GM12892 (cell line): ENCODE measurements at places on chromosomes 7 and 10.

- DNase-seq, result no peak
Measured at GRCh38 chr10:127266431-127266830, 70.0 kb upstream of the INSYN2A start.

- no peak for DNase-seq
Measured at GRCh38 chr10:1200866-1201807, 145.0 kb downstream of the WDR37 start.

GRCh38 chr7:32155712-32156111 is 85.5 kb upstream of the PDE1C start:
- no peak for DNase-seq

GRCh38 chr7:19401461-19401860 is 256.2 kb upstream of the FERD3L start:
- no peak for DNase-seq

DNA sequence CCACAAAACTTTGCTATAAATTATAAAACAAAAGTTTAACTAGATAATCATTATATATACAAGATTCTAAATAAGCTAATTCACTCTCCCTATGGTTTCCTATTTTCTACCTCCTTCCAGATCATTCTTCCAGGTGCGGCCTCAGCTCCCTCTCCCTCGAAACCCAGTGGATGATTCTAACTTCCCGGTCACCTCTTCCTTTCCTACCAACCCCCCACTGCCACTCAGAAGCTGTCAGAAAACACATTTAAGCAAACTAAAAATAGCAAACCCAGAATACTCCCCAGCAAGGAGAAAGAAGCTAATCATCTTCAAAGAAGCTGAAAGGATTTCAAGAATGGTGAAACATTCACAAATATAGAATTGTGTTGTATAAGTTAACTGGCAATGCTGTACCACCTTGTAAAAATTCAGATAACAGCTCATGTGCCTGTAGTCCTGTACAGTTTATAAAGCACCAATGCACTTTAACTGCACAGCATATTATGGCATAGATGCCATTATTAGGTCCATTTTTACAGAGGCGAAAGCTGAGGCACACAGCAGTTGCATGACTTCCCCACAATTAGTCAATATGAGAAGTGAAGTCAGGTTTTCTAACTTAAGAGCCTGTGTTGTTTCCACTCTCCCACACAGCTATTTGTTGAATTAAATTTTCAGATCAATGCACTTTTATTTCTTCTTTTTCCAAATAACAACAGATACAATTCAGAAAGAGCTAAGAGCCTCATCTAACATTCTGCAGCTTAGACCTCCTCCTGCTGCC is 13.7 kb upstream of the DNTT start:
- no peak for DNase-seq

DNA sequence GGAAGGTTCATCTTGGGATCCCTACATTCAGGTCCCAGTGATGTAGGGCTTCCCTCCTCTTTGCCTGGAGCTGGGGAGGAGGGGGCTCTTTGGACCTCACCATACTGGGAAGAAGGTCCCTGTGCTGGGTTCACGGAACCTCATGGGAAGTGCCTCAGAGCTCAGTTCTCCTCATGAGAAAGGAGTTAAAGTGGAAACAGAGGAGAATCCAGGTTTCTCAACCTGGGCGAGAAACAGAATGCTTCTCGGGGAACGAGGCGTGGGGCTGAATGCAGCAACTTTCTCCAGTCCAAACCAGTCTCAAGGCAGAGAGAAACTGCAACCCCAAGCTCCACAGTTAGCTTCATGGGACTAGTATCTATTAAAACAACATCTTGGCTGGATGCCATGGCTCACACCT is 382.7 kb upstream of the FOXK1 start:
- no peak for DNase-seq

GRCh38 chr7:134290286-134290685 is 26.4 kb downstream of the SLC35B4 start:
- no peak for DNase-seq

DNA sequence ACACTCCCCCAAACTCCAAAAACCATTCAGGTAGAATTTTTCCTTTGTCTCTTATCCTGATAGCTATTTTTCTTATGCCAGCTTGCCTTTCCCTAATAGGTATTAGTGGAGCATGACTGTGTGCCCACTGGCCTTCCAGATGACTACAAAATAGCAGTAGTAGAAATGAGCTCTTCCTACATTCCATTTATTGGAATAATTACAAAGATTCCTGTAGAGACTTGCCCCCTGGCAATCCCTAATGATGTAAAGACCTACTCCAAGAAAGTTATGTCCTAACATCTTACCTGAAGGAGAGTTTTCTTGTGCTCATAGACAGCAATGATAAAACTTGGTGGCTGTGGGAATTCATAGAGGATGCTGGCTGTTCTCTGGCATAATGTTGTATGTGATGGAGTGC is 501.8 kb downstream of the GATA3 start:
- no peak for DNase-seq

DNA sequence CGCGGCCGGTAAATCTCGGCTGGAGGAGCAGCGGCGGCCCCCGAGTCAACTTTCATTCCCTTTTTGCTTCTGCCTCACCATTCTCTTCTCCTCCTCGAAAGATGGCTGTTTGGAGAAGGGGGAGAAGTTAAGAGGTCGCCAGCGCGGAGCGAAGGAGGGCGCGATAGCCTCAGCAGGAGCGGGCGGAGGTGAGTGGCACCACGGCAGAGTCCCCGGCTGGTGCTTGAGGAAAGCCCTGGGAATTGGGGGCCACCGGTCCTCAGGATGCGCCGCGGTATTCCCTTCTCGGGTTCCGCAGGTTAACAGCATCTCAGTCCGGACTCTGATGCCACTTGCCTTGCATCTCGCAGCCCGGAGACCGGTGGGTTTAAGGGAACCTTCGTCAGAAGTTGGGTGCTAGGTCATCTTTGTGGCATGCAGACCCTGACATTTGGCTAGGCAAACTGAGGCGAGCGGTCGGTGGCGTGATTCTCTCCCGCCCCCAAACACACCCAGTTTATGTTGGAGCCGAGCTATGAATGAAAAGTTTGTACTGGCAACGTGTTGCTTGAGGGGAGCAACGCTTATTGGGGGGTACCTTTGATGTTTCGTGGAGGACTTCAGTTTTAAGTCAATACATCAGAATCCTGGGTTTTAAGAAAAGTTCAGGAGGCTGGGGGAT is 59.5 kb upstream of the PRPS1L1 start:
- DNase-seq, result no peak

DNA sequence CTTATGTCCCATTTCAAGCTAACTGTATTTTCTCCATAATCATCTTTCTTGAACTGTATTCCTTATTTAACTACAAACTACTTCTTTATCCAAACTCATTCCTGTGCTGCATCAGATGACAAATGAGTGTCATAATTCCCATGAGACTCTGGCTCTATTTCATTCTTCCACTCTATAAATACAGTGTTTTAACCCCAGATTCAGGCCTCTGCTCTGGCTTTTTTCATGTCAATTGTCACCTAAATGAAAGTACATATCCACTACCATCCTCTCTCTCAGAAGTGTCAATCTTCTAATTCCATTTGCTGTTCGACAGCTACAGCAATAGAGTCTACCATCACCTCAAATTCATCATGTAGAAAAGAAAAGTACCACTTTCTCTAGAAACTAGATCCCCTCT is 172.7 kb downstream of the CACNA2D1 start:
- no peak for DNase-seq

DNA sequence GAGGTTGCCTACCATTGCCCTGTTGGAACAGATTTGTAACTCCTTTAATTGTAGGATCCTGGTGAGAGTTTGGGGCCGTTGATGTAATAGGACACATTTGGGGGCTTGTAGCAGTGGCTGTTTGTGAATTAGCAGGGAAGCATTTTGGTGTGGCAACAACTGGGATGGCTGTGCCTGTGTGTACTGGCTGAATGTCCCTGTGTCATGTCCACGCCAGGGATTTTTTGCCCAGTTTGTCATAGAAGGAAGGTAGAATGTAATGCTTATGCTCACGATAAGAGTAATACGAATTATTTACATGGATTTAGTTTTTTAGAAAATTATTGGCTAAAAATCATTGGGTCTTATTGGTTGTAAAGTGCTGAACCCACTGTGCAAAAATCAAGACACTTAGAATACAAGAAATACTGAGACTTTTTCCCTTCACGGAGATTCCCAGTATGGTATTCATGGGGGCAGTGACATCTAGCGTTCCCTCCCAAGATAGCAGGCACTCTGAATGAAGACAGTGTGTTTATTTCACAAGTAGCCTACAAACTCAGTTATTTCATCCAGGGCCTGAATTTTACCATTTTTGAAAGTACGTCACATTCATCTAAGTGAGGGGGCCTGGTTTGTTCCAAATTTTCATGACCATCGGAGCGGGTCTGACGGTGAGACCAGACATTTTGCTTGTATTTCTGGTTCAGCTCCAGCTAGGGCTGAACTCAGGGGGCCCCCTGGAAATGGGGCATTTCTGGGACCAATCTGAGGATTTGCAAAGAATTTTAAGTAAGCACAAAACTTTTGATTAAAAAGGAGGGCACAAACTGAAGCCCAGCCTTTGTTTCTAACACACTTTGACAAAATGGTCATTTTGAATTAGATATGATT is 74.7 kb downstream of the CACNB2 start:
- DNase-seq, result no peak

DNA sequence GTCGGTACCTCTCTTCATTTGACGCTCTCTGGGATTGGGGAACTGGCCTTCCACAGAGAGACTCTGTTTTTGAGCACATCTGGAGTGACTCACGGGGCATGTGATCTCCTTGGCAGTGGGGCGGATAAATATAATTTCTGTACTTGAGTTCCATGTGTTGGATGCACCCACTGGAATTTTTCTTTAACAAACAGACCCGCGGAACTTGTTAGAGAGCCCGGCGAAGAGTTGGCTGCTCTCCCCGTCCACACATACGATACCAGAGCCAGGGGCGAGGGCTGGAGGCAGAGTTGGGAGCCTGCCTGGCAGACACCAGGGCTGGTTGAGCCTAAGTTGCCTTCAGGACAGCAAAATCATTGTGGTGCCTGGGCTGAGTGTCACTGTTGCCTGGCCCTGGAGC is at the start of gene FAM180A:
Gene FAM180A (minus strand): TSS at position 44 of the 400 bp plus-strand sequence. CDS start 233 bp downstream, outside the sequence.
- DNase-seq, result no peak

DNA sequence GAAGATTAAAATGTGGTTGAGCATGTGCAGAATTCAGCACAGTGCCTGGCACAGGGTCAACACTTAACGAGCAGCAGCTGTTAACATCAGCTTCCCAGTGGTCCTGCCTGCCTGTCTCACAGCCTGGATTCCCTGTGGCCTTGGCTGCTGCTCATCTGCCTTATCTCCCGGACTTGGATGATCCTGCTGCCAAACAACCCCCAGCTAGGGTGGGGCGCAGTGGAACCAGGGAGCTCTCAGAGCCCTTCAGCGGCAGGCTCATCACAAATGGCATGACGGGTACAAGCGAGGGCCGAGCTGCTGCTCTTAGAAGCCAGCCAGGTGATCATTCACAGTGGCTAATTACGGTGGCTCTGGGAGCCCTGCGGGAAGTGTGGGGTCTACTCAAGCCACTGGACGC is 13.0 kb upstream of the SMARCD3 start:
- DNase-seq, result no peak

DNA sequence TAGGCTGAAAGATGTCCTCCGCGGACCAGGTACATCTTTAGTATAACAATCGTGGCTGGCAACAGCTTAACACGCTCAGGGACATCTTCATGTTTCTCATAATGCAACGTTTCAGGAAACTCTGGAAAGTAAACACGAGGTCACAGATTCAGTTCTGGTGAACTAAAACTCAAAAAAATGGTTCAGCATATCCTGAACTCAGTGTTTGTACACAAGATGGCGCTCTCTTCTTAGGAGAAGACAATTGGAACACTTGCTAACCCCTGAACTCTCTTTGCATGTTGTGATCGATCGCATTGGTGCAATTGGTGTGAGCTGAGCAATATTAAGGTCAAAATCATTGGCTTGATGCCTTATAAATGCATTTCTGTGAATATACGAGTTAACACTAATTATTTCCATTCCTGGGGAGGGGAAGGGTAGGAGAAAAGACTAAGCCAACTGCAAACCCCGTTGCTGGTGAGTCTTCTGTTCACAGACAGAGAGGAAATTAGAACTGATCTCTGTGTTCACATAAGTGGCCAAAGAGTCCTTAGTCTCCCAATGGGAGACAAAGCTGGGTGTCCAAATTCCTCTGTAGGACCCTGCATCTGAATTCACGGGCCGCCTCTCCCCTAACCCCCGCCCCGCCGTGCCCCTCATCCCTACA is 52.6 kb upstream of the FAM180A start:
- DNase-seq, result peak; percentile 31

DNA sequence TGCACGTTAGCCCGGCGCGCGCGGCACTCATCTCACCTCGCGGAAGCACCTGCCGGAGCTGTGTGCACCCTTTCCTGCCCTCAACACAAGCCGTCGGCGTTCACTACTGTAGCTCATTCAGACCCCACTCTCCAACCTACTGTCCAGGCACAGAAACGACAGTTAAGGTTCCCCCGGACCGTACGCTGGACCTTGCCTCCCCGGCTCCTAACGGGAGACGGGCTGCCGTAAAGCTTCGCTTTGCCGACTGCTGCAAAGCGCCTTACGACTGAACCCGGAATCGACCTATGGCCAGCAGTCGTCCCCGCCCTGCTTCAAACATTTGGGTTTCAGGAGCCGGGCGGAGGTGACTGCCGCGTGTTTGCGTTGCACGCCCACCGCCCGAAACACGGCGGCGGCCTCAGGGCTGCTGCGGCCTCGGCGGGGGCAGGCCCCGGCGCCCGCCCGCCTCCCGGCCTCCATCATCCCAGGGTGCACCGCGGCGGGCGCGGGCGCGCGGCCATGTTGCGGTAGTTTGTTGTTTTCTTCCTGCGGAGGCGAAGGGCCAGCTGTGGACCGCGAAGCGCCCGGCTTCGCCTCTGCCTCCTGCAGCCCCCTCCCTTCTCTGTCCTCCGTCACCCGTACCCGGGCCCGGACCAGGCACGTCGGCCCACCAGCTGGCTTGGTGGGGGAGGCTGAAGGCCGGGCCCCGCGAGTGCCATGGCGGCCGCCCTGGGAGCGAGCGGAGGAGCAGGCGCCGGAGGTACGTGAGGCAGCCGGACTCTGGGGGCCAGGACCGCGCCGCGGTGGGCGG is at the start of gene RBM33:
Gene RBM33 (plus strand): TSS at position 484 of the 793 bp plus-strand sequence. CDS start 216 bp downstream, at position 700.
- DNase-seq, result peak; percentile 73

DNA sequence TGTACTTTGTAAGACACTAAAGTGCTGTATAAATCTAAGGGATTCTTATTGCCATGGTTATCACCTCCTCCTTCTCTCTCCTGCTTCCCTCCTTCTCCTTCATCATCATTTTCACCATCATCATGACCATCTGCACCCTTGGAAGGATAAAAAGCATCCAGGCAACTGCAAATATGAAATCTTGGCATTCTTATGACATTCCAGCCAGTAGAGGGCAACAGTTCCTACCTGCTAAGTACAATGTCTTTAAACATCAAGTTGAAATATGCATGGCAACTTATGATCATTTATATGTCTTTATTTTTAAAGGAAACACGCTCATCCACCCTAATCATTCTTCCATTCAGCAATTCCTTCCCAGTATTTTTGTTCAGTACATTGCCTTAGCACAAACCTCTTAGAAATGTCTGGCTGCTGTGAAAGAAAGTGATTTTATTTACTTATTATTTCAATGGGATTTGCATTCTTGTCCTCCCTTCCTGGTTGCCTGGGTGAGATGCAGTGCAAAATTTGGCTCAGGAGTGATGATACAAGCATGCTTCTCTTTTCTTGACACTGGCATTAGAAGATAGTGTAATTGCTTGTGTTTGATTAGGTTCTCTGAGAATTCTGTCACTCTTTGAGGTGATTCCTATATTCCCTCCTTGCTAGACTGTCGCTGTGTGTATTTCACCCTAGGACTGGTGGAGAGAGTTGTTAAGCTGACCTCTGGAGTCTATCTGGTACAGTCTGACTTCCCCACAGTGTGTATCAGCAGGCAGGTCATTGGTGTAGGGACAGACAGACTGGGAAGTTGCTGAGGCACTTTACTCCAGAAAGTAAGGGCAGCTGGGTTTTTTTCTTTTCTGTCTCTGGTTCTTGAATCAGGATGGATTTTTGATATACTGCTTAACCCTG is 188.5 kb upstream of the BMPER start:
- no peak for DNase-seq
